ENCODE measurements at places on chromosomes 4 and X. TPM values are rescaled to one million over a fixed set of nuclear protein-coding genes. Genes with fewer than 3 reads are reported as not detected.

IGFBP7 gene
- total RNA-seq = 0.91 TPM

SMPX gene
- not detected for total RNA-seq

GSX2 gene
- total RNA-seq = not detected

CT45A3 gene
- total RNA-seq = not detected

ABLIM2 gene
- total RNA-seq = 2.0 TPM

RAB39B gene
- total RNA-seq = 6.9 TPM

DNA sequence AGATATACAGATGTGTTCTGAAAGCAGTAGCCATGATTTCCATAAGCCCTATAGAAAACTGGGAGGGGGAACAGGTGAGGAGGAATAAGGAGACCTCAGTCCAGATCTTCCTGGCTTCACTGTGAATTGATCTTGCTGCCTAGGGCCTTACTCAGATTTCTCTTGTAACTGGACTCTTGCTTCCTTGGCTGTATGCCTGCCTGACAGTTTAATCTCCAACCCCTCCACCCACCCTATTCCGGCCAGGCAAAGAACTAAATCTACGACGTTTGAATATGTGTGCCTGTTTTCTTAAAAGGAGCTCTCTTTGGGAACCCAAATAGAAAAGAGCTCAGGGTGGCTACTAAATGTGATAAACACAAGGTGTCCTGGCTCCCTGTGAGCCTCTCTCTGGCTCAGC is 173.0 kb downstream of the GPC3 start:
- no peak for DNase-seq

DNA sequence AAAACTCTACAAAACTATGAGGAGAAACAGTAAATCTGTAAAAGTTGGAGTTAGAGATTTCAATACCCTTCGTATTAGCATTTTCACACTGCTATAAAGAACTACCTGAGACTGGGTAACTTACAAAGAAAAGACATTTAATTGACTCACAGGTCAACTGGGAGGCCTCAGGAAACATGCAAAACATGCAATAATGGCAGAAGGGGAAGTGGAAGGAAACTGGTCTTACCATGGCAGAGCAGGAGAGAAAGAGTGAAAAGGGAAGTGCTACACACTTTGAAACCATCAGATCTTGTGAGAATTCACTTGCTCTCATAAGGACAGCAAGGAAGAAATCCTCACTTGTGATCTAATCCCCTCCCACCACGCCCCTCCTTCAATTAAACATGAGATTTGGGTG is 949.9 kb downstream of the TECRL start:
- DNase-seq = no peak

DNA sequence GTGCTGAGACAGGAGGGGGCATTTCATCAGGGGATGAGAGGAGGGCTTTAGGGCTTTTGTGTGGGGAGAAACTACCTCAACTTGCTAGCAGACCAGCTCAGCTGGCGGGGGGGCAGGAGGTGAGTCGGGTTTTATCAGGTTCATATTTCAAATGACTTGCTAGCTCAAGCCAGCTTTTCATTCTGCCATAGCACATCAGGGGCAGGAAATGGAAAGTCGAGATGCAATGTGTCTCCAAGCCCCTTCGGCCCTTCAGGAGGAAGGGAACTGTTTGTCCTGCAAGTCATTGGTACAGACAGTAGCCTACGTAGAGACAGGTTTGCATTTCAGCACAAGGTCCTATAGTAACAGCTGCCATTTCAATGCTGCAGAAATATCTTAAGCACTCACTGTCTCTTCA is 194.1 kb downstream of the PTTG2 start:
- DNase-seq = no peak

DNA sequence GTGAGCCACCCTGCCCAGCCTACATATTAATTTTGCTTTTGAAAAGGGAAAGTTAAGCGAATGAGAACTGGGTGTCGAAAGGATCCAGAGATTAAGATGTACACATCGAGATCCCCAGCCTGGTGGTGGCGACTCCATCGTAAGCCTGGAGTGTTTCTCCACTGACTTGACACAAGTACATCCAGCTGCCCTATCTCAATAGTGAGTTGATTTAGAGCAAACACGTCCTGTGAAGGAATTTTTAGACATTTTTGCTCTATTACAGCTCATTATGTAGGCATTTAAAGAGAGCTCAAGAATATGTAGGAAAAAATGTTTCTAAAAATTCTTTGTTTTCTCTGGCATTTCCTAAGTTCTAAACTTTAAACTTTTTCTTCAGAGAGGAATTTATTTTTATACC is 11.7 kb upstream of the CLDN34 start:
- no peak for DNase-seq

GRCh38 chr4:16237715-16238114 is 11.4 kb upstream of the TAPT1 start:
- no peak for DNase-seq

DNA sequence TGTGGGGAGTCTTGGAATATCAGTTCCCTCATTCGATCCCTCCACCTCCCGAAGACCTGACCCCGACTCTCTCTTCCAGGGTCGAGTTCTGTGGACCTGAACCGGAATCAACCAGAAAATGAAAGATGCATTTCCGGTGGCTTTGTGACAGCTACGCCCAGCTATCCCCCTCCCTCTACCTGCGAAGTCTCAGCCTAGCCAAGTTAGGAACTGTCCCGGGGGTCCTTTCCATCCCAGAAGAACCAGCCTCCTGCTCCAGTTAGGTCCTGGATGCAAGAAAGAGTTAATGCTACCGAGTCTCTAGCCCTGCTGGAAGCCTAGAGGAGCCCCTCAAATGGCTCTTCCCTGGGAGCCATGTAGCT is 13.4 kb upstream of the ETDC start:
- no peak for DNase-seq

DNA sequence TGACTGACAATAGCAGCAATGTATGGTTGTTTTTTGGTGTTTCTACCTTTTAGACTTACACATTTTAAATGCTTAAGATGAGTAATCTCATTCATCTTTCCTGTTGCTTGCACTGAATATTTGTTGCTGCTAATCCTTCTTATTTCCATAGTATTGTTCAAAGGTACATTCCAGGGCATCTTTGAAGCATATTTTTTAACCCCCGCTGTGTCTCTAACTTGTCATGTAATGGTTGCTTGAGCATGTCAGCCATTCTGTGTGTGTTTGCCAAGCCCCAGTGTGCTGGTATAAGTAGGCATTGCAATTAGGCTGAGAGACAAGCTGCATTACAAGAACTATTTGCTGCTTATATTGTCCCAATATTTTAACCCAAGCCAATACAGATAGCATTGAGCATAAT is 87.9 kb downstream of the IL1RAPL1 start:
- no peak for DNase-seq
